ENCODE measurements at places on chromosomes 3 and 15.

GRCh38 chr3:42706721-42707619 is 4.4 kb upstream of the HHATL start:
- no peak for DNase-seq

DNA sequence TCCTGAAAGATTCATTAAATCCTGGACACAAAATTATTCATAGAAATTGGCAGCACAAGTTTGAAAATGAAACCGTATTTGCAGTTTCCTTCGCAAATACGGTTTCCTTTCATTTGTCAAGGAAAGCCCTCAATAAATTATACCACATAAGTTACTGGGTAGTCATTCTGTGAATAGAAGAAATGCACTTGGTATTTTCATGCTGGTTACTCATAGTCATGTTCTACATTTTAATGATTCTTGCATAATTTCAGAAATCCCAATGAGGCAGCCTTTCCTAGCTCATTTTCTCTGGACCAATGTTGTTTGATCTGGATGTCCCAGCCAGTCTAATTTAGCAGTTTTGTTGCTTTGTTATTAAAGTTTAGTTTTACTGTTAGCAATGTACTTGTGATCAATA is 43.2 kb downstream of the MINAR1 start:
- DNase-seq = no peak

- DNase-seq = no peak
Observed at GRCh38 chr3:72031581-72031980, 246.6 kb upstream of the PROK2 start.

GRCh38 chr3:85781806-85782205 is 823.0 kb downstream of the CADM2 start:
- no peak for DNase-seq

- no peak for DNase-seq
Observed at GRCh38 chr15:42727750-42728381, 9.1 kb downstream of the CDAN1 start.

DNA sequence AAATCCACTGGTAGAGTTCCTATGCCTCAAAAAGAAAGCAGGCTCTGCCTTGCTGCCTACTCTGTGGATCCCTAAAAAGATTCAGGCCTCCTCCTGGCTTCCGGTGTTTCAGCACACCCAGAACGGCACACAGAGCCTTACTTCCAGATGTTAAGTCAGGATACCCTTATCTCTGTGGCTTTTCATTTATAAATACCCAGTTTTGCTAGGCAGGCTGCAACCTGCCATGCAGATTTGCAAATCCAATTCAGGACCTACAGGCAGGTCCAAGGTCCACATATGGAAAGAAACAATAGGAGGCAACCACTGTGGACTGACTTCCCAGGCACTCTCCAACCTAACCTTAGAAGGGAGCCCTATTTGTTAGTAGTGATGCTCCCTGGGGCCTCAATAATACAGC is 30.7 kb downstream of the EFL1 start:
- no peak for DNase-seq

GRCh38 chr15:43799209-43799944 is 643 bp downstream of the SERINC4 start:
- no peak for DNase-seq

- DNase-seq = no peak
Observed at GRCh38 chr15:58284293-58284692, 146.1 kb downstream of the AQP9 start.

- no peak for DNase-seq
Observed at GRCh38 chr3:52055537-52056351, 627 bp downstream of the DUSP7 start.

DNA sequence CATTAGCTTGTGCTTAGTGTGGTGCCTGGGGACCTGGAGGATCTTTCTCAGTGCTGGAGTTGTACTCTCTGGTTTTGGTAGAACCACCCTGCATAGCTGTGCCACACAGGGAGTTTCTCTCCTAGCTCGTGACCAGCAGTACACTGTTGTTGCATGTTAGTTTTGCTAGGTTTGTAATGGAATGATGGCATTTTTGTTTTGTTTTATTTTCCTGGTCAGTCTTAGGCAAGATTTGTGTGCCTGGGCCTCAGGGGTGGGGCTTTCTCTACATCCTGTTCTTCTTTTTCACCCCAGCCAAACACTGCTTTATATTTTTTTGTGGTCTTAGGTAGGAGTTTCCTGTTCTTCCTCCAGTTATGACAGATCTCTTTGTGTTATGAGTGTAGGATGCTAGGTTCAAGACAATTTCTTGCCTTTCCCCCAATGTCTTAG is 534.5 kb upstream of the KCNMB2 start:
- no peak for DNase-seq

DNA sequence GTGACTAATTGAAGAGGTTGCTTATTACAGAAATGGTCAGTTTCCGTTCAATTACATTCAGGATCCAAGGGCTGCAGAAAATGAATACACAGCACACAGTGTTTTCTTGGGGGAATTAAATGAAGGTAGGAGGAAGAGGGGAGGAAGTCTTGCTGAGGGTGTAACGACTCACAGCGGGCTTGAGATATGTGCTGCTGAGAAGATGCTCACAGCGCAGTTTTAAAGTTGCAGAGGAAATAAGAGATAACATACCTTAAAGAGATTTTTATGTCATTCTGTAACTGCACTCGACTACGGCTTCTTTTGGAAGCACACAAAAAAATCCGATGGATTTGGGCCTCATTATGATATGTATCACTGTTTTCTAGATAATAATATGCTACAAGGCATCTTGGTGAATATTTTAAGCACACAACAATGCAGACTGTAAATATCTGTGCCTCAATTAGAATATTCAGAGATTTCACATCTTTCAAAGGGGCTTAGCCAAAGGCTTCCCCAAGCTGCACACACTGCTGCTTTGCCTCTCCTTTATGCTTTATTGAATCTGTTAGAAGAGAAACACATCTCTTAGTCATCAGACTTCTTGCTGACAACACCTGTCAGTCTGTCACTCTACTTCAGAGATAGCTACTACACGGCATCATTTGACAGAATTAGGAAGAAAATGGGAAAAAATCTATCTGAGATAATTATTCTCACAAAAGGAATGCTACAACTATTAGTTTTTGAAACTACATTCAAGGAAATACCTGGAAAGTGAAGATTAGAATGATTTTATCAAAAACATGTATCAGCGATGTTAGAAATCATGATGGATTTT is 773.2 kb downstream of the OTOL1 start:
- no peak for DNase-seq

DNA sequence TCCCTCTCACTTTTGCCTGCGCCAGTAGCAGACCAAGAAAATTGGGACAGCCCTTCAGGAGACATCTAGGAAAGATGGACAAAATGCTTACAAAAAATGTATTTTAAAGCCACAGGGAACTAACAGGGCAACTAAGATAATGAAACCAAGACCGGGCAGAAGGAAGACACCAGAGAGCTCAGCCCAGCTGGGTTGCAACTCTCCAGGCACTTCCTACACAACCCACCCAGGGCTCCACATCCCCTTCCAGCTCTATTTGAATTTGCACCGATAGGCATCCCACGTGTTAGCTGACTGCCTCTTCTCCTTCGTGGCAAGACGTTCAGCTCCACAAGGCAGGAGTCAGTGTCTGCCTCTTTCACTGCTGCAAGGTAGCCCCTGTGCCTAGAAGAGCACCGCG is 6.6 kb upstream of the ATP10A start:
- DNase-seq = no peak

DNA sequence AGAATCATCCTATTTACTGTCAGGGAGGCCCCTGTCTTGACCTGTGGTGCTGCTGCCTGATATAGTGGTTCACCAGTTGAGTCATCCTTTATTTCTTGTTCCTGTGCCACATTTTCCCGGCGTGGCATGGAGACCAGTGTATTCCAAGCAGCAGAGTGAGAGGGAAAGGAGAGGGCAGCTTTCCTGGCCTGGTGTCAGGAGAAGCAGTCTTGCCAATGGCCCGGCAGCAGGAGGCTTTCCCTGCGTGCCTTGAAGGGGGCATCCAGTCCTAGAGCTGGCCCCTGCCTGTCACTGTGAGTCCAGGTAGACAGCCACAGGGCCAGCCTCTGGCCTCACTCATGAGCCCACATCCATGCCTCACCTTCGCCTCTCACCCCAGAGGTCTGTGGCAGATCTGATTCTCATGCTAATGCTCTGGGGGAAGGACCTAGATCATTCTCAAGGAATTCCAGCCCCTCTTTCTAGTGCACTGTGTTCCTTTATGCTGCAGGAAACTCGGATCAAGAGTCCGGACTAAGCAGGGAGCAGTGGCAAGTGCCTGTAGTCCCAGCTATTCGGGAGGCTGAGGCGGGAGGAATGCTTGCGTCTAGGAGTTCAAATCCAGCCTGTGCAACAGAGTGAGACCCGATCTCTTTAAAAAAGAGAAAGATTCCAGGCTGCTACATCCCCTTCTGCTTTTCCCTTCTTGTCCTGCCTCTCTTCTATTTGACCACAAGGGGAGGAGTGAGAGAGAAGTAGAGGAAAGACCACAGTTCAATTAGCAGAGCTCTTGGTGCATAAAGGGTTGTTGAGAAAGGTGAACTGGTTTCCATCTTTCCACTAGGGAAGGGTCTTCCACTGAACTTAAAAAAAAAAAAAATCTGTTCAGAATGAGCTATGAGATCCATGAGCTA is 66.8 kb upstream of the HACD2 start:
- DNase-seq = no peak

GRCh38 chr3:85785766-85786165 is 827.0 kb downstream of the CADM2 start:
- no peak for DNase-seq

DNA sequence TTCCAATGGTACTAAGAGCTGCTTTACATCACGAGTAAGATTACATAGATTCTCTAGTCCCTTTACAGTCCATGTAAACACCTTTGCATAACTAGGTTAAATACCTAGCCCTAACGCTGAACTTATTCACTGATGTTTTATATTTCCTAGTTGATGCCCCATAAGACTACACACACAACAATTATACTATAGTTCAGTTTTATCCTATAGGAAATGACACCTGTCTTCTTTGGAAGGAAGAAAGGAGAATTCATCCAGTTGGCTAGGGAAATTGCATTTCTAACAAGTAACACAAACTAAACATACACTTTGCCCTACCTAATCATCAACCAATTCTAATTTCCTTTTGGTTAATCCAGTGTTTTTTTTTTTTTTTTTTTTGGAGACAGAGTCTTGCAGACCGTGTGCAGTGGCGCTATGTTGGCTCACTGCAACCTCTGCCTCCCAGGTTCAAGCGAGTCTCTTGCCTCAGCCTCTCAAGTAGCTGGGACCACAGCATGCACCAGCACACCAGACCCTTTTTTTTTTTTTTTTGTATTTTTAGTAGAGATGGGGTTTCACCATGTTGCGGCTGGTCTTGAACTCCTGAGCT is 13.9 kb downstream of the PDE12 start:
- DNase-seq = no peak

GRCh38 chr3:38829404-38829803 is 13.4 kb upstream of the SCN10A start:
- peak; percentile 66 for DNase-seq

- no peak for DNase-seq
Observed at GRCh38 chr3:172856795-172857742, 106.5 kb downstream of the ECT2 start.

DNA sequence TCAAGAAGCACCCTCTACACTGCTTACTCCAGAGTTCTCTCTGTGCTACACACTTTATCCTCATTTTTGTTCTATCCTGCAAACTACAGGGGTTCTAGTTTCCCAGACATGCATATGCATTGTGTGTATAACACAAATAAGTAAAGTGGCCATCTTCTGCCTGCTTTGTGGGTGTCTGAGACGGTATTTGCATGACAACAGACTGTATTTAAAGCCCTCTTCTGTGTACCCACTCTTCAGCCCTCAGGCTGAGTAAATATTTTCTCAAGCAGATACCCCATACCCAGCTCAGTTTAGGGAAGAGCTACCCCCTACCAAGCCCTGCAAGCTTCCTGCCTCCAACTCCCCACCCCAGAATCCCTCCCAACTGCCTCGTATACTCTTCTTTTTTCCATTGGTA is 31.7 kb downstream of the SYNPR start:
- DNase-seq = no peak

DNA sequence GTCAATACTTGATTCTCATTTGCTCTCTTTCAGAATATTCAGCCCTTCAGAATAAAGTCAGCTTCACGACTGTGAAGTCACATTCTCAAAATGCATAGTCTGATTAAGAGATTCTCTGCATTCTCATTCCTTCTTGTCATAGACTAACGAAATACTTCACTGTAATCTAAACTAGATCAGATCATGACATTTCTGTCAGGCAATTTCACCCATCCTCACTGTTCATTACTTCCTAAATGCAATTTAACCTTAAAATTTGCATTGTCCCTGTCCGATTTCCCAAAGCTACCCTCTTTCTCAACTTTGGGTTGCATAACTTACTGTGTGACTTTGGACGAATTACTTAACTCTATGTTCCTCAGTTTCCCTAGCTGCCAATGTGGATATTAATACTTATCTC is 6.2 kb downstream of the RPL22L1 start:
- DNase-seq = no peak

DNA sequence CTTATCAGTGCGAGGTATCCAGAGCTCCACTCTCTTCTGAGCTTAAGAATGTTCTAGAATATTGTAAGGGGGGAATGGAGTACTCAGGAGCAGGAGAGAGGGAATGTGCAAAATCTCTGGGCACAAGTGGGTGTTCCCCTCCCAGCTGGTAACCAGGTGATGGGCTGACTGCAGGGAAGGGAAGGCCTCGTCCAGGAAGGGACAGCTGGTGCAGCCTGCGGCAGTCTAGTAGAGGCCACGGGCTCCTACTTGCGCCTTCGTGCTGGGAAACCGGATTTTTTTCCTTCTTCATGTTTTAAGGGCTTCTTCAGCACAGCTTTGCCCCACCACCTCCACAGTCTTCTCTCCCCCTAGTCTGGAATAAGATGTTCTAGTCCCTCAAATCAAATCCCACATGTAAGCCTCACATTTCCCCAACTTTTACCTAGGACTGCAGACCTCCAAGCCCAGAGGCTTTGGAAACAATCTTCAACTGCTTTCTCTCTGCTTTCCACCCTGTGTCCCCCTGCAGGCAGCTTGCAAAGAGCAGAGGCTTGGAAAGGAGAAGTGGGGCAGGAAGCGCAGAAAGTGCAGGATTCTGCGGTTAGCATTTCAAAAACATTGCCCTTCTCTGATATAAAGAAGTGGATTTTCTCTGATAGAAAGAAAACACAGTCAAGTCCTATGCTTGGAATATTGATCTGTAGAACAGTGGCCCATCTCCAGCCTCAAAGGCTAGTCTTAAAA is 11.9 kb upstream of the CGNL1 start:
- DNase-seq = no peak

DNA sequence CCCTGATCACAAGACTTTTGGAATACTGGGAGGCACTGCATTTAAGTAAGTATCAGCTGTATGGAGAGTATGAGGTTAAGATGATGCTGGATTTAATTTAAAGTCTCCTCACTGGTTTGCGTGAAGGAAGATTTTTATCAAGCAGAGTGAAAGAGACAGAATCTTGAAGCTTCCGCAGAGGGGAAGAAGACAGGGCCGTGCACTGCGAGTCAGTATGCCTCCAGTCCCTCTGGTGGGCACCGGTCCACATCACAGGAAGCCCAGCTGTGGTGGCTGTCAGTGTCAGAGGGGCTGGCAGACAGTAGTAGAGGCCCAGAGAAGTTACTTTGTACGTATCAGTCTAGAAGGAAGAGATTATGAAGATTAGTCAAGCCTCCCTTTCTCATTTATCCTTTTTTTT is 379.0 kb upstream of the TPRG1 start:
- DNase-seq = no peak

All from AG04450 (cell line).